GDM1 (cell line): ENCODE measurements at places on chromosomes 4 and X.

GRCh38 chrX:1502853-1503252, 34.1 kb downstream of the P2RY8 start:
- DNase-seq: no peak

DNA sequence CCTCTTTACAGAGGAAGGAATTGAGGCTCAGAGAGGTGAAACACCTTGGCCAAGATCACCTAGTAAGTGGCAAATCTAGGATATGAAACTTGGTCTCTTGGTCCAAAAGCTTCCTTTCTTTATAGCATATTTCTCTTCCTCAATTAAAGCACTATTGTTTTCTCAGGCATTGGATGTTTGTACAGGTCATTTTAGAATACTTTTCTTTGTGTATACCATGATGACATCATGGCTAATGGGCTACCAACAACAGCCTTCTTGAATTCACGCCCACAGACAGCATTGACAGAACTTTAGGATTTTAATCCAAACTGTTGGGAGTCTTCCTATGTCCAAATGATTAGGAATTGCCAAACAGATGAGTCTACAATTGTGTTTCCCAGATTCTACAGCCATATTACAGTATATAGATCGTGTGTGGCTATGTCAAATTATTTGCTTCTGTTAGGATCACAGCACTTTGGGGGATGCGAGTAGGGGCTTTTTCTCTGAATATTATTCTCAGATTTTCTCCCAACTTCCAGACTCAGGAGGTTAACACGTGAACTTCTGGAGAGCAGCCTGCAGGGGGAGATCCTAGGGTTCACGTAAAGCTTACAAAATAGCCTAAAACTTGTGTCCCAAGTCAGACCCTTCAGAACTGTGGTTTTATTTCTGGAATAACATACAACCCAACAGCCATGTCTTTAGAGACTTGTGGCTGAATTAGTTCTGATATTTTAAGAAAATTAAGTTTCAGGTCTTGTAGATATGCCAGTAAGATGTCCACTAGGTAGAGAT, 191.8 kb downstream of the SHROOM3 start:
- DNase-seq: no peak

GRCh38 chr4:80732010-80732409, 298.5 kb upstream of the BMP3 start:
- no peak for DNase-seq

GRCh38 chrX:44314259-44314734, 29.2 kb downstream of the EFHC2 start:
- DNase-seq: peak; percentile 97

DNA sequence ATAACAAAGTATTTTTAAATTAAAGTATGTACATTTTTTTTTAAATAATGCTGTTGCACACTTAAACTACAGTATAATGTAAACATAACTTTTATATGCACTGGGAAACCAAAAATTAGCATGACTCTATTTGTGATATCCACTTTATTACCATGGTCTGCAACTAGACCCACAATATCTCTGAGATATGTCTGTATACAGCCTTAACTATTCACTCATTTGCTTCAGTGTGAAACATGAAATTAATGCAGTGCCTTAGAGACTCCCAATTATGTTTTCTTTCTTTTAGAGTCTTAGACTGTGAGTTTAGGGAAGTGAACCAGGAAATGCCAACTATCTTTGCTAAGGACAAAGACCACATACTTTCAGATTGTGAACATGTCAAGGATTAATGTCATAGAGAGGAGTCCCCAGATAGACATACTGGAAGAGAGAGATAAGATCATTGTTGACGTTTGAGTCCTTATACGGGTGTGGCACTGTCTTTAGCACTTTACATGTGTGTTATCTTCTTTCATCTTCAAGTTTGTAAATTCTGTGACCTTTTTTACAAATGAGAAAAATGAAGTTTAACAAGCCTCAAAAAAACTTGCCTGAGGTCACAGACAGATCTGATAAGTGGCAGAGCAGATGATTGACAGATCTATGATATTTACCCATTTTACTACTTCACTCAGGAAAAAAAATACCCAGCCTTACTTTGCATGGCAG, 23.2 kb downstream of the CXorf58 start:
- DNase-seq: no peak

- no peak for DNase-seq
Measured at GRCh38 chrX:141760761-141761160, 62.2 kb upstream of the SPANXD start.

- no peak for DNase-seq
Measured at GRCh38 chr4:124918559-124919122, 206.1 kb upstream of the ANKRD50 start.

- no peak for DNase-seq
Measured at GRCh38 chr4:154642373-154643009, 30.0 kb upstream of the FGG start.

DNA sequence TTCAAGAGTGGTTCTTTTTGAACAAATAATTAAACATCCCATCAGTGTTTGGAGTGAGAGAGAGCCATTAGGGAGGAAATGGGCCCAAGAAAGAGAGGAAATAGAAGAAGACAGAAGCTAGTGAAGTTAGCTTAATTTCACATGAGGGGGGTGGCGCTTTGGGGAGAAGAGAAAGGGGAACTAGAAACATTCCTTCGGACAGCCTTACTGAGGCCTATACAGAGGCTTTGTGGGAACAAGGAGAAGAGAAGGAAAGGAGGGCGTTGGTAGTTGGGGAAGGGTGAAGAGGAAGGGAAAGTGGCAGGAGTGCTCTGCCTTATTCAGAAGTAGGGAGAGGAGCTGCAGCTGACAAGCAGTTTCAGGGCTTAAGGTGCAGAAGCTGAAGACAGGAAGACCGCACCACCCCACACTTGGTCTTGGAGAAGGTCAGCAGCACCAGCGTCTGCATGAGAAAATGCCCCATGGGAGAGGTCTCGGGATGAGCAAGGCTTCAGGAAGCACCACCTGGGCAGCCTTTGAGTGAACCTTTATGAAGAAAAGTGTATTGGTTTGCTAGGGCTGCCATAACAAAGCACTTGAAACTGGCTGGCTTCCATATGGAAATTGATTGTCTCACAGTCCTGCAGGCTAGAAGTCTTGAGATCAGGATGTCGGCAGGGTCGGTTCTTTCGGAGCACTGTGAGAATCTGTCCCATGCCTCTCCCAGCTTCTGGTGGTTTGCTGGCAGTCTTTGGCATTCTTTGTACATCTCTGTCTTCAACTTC, 85.1 kb downstream of the KIT start:
- DNase-seq: no peak

DNA sequence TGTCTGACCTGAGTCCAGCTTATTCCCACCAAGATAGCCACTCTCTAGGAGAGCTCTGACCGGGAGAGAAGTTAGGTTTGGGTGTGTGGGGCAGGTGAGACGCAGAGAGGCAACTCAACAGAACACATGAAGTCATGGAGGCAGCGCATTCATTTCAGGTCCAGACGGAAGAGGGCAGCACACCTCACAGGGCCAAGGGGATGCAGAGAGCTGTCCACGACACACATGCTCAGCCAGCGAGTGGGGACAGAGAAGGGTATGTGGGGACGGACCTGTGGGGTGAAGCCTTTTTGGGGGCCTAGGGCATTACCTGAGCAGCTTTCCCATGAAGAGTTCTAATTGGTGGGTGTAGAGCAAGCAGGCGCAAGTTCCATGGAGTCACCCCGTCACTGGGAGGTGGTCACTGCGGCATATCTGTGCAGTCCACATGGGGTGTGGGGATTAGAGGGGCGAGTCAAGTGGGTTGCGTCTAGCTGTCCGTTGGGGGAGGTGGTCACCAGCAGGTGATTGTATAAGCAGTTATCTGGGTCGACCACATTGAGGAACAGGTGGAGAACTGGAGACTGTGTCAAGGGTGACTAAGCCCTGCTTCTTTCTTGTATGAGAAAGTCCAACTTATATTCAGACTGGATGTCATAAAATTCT, 24.3 kb upstream of the UXT start:
- no peak for DNase-seq

DNA sequence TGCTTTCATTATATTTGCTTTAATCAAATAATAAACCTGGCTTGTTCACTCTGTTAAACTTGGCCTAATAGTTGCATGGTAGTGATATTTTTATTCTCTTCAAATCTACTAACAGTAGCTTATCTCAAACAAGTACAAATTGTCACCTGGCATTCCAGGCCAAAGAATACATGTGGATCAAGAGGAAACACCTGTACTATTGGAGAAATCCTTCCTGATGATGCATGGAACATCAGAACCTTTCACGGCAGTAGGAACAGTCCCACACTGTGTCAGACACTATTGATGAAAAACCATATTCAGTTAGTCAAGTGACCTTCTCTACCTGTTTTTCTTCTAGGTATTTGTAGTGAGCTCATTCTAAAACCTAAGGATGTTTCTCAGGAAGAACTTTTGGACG, 17.0 kb downstream of the MTHFD2L start:
- DNase-seq: no peak

GRCh38 chrX:130443875-130444274, 42.1 kb downstream of the RBMX2 start:
- no peak for DNase-seq

DNA sequence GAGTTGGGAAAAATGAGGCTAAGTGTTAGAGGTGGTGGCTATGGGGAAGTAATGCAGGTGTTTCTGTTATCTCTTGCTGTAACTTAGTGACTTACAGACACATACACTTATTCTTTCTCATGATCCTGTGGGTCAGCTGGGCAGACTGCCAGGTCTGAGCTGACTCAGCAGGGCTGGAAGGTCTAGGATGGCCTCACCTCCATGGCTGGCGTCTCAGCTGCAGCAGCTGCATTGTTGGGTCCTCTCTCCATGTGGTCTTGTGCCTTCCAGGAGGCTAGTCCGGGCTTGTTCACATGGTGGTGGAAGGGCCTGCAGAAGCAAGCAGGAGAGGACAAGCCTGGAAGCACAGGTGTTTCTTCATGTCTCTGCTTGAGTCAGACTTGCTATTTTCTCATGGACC, 172.7 kb downstream of the NHS start:
- no peak for DNase-seq

GRCh38 chr4:55762819-55763218, 56.8 kb upstream of the EXOC1L start:
- DNase-seq: no peak

DNA sequence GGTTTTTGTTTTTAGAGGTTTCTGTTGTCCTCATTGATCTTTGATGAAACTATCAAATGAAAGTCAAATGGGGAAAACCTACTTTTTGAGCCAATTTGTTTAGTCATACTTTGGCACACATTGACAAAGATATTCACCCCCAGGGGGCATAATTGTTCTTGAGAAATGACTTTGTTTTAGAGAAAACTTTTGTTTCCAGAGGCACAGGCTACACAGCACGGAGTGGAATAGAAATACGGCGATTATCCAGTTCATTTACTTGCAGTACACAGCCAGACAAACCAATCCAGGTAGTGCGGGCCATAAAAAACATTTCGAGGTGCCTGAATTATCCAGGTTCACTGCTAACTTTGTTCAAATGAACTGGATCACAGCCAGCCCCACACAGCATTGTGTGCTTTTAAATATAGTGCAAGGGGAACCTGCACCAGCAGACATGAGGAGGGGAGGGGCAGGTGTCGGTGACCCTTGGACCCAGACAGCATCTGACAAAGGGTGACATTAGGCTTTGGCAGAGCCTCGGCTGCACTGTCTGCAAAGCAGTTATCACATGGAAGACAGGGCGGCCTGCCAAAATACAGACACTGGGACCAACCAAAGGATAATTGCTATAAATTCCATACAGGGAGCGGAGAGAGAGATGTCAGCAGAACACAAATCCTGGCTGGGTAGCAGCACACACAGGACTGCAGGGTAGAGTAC, 179.6 kb upstream of the NOCT start:
- no peak for DNase-seq

DNA sequence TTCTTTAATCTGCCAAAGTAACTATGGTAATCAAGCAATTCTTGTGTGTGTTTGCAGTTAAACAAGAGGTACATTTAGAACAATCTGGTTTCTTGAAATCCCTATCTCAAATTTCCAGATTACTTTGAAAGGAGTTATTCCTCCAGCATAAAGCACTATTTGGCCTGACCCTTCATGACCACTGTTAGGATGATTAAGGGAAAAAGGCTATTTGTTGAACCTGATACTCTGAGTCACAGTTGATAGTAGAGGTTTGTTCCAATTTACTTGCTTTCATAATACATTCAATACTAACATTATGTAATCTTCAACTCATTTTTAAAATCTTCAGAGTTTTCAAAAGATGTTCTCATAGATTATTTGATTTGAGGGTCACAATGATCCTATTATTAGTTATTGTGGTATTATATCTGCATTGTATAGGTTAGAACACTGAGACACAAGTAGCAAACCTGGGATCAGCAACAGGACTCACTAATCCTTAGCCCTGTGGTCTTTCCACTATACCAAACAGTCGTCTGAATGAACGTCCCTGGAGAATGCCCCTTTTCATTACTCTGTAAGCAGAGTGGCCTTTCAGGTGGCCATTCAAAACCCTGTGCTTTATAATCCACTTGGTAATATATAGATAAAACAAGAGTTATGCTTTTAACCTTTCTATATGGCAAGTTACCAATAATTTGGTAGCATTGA, 8.1 kb upstream of the NDST4 start:
- DNase-seq: no peak

GRCh38 chr4:70637239-70637913, 8.8 kb downstream of the ENAM start:
- DNase-seq: no peak

GRCh38 chr4:166816890-166817289, 417.4 kb downstream of the SPOCK3 start:
- DNase-seq: no peak

GRCh38 chrX:113959912-113960626, 623.8 kb upstream of the HTR2C start:
- DNase-seq: no peak

GRCh38 chrX:71118985-71119535, 664 bp downstream of the MED12 start:
- no peak for DNase-seq

DNA sequence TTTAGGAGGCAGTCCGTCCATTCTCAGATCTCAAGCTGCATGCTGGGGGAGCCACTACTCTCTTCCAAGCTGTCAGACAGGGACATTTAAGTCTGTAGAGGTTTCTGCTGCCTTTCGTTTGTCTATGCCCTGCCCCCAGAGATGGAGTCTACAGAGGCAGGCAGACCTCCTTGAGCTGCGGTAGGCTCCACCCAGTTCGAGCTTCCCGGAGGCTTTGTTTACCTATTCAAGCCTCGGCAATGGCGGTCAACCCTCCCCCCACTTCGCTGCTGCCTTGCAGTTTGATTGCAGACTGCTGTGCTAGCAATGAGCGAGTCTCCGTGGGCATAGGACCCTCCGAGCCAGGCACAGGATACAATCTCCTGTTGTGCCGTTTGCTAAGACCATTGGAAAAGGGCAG, 10.7 kb upstream of the ADH5 start:
- no peak for DNase-seq

DNA sequence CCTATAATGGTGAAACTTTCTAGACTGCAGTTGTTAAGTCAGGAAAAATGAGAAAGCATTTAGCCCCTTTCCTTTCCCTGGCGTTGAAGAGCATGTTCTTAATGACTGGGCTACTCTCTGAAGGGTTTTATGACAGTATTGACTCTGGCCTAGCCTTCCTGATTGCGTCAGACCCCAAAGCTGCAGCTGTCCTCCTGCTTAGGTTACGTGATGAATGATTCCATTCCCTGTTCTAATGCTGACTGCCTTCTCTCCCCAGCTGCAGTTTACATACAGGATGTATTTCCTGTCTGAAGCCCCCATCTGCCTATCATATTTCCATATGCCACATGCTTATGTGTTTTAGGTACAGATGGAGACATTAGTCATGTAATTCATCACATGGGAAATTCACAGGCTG, 105.8 kb upstream of the EGFL6 start:
- no peak for DNase-seq

GRCh38 chrX:11890836-11891514, 132.9 kb downstream of the MSL3 start:
- no peak for DNase-seq

GRCh38 chr4:125728568-125728967, 413.8 kb downstream of the FAT4 start:
- DNase-seq: no peak
